ENCODE measurements at places on chromosomes 4 and X.

DNA sequence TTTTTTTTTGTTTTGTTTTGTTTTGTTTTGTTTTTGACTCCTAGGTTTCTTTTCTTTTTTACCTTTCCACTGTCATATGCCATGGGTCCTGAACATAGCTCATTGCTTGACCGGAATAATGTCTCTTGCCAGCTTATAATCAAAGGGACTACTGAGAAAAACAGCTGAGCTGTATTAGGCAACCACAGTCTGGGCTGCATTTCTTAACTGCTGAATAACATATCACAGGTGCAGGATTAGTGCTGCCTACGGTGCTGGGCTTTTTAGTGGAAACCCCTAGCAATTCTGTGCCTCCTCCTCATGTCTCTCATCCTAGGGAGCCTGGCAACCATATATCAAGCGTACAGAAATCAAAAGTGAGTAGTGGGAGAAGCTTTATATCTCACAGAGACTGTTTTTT is 333.5 kb downstream of the BMPR1B start:
- ATAC-seq = no peak

DNA sequence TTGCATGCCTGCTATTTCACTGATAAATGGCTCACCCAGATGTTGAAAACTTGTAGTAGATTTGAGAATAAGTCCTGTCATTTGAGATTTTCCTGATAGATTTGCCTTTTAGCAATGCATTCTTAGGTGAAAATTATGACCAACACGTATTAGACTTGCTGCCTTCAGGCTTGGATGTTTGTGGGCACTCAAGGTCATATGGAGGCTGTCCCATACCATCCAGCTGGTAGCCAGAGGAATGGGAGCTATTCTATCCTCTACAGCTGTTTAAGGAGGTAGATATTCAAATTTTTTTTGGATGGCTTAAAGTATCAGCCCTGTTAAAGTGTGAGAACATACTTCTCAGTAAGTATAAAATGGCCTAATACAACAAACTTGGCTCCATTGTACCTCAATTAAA is 34.7 kb downstream of the RTL3 start:
- no peak for ATAC-seq

GRCh38 chr4:158801066-158801465 is 32.2 kb downstream of the FNIP2 start:
- ATAC-seq = no peak

DNA sequence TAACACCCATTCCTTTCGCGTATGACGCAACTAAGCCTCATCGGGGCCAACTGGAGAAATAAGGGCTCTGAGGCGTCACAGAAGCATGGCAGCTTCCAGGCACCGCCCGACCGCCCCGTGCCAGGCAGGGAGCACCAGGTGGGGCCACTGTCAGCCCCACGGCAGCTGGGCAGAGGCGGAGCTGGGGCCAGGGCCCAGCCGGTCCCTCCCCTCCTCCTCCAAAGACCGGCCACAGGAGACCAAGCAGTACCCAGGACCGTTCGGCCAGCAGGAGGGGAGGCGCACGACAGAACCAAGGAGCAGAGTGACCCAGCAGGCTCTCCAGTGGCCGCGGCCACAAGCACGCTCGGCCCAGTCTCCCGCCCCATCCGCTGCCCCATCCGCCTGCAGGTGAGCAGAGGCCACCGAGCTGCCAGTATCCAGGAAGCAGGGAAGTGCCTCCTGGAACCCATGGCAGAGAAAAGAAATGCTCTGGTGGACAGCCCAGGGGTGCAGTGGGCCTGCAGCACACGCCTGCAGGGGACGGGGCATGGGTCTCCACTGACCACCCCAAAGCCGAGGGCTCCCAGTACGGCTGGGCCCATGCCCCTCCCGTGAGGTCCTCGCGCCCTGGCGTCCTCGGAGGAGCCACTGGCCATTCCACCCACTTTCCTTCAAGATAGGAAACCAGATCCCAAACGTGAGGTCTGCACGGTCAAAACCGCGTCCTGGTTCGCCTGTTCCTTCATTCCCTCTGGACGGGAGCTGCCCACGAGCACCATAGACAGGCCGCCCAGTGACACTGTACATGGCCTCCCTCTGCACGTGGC is 9.6 kb downstream of the CTBP1 start:
- no peak for ATAC-seq

DNA sequence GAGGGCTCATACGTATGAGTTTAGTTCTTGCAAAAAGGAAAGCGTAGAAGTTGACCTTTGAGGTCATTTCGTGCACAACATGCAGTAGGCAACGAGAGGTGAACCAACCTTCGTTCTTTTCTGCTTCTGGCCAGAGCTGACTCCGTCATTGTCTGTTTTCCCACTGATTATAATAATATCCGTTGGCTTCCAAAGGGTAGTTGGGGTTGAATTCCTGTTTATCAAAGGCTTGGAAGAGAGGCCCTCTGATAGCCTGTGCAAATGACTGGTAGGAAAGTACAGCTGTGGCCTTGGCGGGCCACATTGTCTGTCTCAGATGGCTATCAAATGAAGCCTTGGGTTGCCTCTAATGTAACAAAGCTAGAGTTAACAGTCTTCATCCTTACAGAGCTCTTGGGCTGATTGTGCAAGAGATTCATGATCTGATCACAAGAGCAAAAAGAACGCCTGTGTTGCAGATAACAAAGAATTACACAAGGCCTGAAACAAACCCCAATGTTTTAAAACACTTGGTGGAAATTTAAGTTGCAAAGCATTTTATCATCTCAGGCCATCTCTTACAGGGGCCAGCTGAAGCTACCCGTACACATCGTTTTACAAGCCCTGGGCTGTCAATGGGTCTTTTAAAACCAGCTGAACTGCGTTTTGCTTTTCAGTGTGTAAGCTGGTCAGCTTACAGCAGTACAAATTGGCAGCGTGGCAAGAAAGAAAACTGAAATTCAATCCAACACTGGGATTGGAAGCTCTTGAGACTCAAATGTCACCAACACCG is 46.1 kb upstream of the FAM9C start:
- no peak for ATAC-seq

- ATAC-seq = no peak
Observed at GRCh38 chr4:54395013-54395527, 166.0 kb downstream of the PDGFRA start.

DNA sequence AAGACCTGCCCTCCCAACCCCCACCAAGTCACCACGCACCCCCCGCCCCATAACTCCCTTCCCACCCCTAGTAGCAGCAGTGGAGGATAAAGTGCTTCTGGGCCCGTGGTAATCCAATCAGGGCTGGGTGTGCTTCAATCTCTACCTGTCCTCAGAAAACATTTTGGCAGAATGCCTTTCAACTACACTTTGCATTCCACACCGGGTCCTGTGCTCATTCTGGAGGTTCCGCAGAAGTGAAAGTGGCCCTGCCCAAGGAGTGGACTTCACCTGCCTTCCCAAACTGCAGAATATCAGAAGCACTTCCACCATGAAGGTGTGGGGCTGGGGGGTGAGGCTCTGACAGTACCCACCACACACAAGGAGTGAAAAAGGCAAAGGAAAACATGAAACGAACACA is 322.3 kb downstream of the DHX15 start:
- ATAC-seq = no peak

- no peak for ATAC-seq
Observed at GRCh38 chr4:131603705-131604104, 1545.4 kb upstream of the PCDH10 start.

GRCh38 chr4:101183666-101184373 is 163.5 kb downstream of the PPP3CA start:
- ATAC-seq = no peak

DNA sequence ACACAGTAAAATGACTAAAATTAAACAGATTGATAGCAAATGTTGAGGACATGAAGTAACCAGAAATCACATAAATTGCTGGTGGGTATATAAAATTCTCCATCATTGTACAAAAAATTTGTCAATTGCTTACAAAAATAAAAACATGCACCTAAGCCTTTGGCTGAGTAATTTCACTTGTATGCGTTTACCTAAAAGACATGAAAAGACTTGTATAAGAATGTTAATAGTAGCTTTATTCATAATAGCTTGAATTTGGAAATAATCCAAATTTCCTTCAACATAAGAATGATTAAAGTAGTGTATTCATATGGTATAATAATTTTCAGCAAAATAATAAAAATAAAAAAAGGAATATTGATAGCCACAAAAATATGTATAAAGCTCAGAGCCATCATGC is 37.7 kb downstream of the PDHA2 start:
- ATAC-seq = no peak

DNA sequence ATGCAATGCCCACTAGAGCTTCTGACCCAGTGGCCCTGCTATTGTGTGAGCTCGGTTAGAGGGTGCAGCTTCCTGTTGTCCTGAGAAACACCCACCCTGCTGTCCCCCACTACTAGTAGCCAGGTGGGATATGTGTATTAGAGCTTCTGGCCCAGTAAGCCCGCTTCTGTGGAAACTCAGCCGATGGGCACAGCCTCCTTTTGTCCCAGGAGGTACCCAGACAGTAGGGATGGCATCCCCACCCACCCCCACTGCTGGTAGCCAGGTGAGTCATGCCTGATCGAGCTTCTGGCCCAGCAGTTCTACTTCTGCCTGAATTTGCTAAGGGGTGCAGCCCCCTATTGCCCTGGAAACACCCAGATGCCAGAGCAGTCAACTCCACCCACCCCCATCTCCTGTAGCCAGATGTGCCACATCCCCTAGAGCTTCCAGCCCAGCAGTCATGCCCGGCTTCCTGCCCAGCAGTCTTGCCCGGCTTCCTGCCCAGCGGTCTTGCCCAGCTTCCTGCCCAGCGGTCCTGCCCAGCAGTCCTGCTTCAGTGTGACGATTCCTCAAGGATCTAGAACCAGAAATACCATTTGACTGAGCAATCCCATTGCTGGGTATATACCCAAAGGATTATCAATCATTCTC is 162.7 kb upstream of the KLF8 start:
- ATAC-seq = no peak

- ATAC-seq = no peak
Observed at GRCh38 chrX:95791876-95792275, 892.8 kb upstream of the DIAPH2 start.

- no peak for ATAC-seq
Observed at GRCh38 chrX:25596921-25597320, 541.2 kb upstream of the MAGEB18 start.
